ENCODE measurements at places on chromosomes 1 and 21. TPM values are rescaled to one million over a fixed set of nuclear protein-coding genes. Genes with fewer than 3 reads are reported as not detected.

FAM72C gene
- polyA plus RNA-seq, result not detected

PRR9 gene
- not detected for polyA plus RNA-seq

HSPA6 gene
- polyA plus RNA-seq, result 2.6 TPM

SLC26A9 gene
- polyA plus RNA-seq, result not detected

CEP85 gene
- 20.5 TPM for polyA plus RNA-seq

CDC73 gene
- 10.4 TPM for polyA plus RNA-seq

KIF26B gene
- 7.2 TPM for polyA plus RNA-seq

MAP3K21 gene
- 3.7 TPM for polyA plus RNA-seq

PLXNA2 gene
- polyA plus RNA-seq, result 30.6 TPM

KPRP gene
- polyA plus RNA-seq, result not detected

ADGRB2 gene
- 51.8 TPM for polyA plus RNA-seq

SPATA45 gene
- not detected for polyA plus RNA-seq

LRRN2 gene
- polyA plus RNA-seq, result 3.3 TPM

SARS1 gene
- polyA plus RNA-seq, result 274 TPM

CFAP74 gene
- polyA plus RNA-seq, result 0.22 TPM

COL24A1 gene
- 1.1 TPM for polyA plus RNA-seq

SEC16B gene
- 0.78 TPM for polyA plus RNA-seq

SAMD13 gene
- 14.9 TPM for polyA plus RNA-seq

CDCA8 gene
- 1.0 TPM for polyA plus RNA-seq

PPIAL4G gene
- not detected for polyA plus RNA-seq

LHX4 gene
- polyA plus RNA-seq, result not detected

ZBTB8B gene
- polyA plus RNA-seq, result 5.0 TPM

CRP gene
- 0.98 TPM for polyA plus RNA-seq

SMCP gene
- polyA plus RNA-seq, result not detected

CELA2B gene
- polyA plus RNA-seq, result not detected

EPHA10 gene
- 39.4 TPM for polyA plus RNA-seq

IQGAP3 gene
- polyA plus RNA-seq, result not detected

FLG2 gene
- not detected for polyA plus RNA-seq

PAQR7 gene
- polyA plus RNA-seq, result 4.1 TPM

KRTAP19-1 gene
- polyA plus RNA-seq, result not detected

HAPLN2 gene
- polyA plus RNA-seq, result 24.6 TPM

ADGRL2 gene
- polyA plus RNA-seq, result 162 TPM

AKT3 gene
- 46.0 TPM for polyA plus RNA-seq

CRYBG2 gene
- 0.18 TPM for polyA plus RNA-seq

CR2 gene
- not detected for polyA plus RNA-seq

TMEM222 gene
- 69.9 TPM for polyA plus RNA-seq

CD101 gene
- polyA plus RNA-seq, result 1.4 TPM

ACTA1 gene
- polyA plus RNA-seq, result not detected

CLCA2 gene
- not detected for polyA plus RNA-seq

PTPN22 gene
- 0.92 TPM for polyA plus RNA-seq

SLC25A34 gene
- 5.4 TPM for polyA plus RNA-seq

NIPAL3 gene
- 11.6 TPM for polyA plus RNA-seq
